ENCODE measurements at places on chromosomes 2 and 18. TPM values are rescaled to one million over a fixed set of nuclear protein-coding genes. Genes with fewer than 3 reads are reported as not detected.

CENPO gene
- polyA plus RNA-seq, result 24.4 TPM

RFX8 gene
- polyA plus RNA-seq, result 0.53 TPM

TNS1 gene
- 0.46 TPM for polyA plus RNA-seq

CYBRD1 gene
- polyA plus RNA-seq, result 12.7 TPM

LRP1B gene
- polyA plus RNA-seq, result 0.03 TPM

PDE11A gene
- 0.10 TPM for polyA plus RNA-seq
